Coronary artery (tissue), 2 donors: ENCODE measurements at places on chromosomes 2 and 18.

DNA sequence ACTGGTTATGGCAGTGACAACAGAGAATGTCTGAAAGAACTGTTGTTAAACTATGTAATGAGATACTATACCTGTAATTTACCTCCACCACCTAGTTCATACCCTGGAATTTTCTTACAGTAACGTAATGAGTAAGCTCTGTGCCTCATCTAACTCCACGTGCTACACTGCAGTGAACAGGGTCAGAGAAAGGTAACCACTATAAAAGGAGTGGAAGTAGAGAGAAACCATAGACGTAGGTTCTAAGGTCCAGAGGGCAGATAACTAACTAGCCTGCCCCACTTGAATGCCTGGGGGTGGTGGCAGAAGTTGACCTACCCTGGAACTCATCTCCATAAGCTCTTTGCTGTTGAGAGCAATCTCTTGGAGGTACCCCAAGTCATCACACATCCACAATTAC is 32.0 kb upstream of the B4GALT6 start:
- DNase-seq, result no peak

DNA sequence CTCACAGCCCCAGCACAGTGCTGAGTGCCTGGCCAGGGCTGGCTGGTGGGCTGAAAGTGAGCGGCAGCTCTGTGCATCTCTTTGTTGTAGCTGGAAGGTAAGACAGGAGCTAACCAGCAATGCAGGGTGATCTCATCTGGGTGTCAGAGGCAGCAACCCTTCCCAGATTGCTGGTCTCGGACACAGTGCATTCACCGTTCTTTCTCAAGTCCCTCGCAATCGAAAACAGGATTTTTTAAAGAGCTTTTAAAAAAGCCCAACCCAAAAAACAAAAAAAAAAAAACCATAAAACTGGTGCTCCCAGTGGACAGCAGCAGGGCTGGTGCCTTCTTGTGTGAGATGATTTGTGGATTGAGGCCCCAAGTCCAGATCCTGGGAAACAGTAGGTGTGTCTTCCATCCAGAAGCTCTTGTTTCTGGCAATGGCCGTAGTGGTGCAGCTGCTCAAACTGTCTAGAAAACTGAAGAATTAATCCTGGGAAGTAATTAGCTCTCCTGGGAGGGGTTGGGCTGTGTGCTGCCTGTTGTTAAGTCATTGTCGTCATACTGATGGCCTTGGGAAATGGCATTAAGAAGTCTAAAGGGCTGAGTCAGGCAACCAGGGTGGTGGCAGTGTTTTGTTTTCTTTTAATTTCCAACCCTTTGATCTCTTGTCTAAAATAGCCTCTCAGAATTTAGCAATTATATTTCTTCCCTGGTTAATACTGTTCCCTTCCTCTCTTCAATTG is 156.7 kb downstream of the KLHL29 start:
- DNase-seq, result no peak

GRCh38 chr2:10981941-10982431 is 70.3 kb downstream of the KCNF1 start:
- no peak for DNase-seq

DNA sequence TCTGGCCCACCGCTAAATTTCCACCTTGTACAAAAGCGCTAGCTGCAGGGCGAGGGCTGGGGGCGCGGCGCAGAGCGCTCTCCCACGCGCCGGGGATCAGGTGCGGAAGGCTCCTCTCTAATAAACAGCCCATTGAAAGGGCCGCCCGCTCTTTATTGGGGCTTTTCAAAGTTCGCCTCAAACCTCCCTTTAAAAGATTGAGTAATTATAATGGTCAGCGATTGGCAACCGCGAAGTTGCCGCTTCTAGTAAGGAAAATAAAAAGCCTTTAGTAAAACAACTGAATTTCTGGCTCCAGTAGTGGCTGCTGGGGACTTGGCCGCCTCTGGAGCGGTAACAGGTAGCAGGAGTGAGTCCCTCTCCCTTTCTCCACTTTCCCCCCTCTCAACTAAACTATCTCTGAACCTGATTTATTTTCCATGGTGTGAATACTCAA is 755 bp downstream of the NEUROD1 start:
- DNase-seq, result no peak

- DNase-seq, result no peak
Measured at GRCh38 chr2:52703004-52703403, 1064.6 kb upstream of the CHAC2 start.

- no peak for DNase-seq
Measured at GRCh38 chr2:51920509-51920908, 888.6 kb upstream of the NRXN1 start.

DNA sequence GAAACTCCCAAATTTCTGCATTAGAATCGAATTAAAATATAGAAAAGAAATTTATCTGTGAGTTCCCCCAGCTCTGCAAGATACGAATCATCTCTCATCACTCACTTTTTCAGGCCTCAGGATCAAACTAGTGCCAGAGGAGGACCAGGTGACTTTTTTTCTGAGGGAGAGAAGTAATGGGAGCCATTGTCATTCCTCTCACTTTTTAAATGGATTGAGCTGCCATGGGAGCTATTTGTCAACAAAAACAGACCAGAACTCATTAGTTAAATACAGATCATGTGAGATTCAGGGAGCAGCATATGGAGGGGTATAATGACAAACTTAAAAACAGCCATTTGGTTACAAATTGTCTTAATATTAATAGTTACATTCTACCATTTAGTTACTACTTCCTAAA is 594.4 kb downstream of the DPP10 start:
- DNase-seq, result no peak

DNA sequence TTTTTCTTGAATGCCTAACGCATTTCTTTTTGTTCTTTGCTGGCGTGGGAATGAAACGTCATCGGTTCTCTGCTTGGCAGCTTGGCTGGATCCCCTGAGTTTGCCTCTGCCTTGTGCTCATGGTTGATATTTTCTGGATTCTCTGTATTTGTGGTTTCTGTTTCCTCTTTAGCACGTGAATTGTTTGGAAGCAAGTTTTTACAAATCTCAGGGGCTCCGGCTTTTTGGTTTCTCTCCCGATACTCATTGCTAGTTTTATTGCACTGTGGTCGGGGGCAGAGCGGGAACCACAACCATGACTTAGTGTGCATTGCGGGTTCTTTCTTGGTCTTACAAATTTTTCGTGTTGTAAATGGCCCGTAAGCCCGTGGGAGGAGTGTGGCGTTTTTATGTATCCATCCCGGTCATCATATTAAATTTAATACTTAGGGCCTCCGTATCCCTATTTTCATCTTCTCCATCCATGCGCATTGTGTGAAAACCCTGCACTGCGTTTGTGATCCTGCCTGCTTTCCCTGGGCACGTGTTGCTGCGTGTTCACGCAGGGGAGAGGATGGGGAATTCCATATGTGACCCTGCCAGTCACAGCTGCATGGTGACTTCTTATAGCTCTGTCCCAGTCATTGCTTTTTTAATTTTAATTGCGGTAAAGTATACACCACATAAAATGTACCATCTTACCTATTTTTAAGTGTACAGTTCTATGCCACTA is 9.4 kb downstream of the RAMP1 start:
- DNase-seq, result no peak

GRCh38 chr2:52934323-52934898 is 833.2 kb upstream of the CHAC2 start:
- DNase-seq, result no peak

- DNase-seq, result no peak
Measured at GRCh38 chr2:47321006-47321405, 82.0 kb upstream of the MSH2 start.

- no peak for DNase-seq
Measured at GRCh38 chr2:199197448-199197847, 260.3 kb downstream of the SATB2 start.

DNA sequence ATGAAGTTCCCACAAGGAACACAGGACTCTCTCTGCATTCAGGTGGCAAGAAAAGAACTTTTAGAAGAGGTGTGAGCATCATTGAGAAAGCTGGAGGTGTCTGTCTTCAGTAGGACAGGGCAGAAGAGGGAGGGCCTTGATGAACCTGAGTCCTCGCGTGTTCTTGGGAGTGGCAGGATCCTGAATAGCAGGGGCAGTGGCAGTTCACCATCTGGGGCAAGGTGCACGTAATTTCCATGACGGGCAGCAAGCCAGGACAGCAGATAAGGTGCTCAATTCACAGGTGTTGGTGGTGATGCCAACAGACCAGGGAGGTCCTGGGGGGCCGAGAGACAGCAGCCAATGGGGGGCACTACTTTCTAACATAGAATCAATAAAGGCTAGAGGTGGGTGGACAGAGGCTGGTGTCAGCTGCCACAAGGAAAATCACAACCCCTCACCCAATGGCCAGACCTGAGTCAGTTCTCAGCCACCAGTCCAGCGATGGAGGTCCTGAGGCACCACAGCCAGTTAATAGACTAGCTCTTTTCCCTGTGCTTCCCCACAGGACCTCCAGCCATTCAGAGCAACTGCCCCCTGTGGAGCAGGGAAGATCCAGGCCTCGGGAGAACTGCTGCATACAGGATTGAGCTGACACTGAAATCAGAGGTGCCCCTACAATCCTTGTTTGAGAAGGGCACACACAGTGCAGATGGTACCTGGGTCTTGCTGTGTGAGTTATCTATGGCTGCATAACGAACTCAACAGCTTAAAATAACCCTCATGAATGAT is 10.9 kb upstream of the HDAC4 start:
- DNase-seq, result no peak

DNA sequence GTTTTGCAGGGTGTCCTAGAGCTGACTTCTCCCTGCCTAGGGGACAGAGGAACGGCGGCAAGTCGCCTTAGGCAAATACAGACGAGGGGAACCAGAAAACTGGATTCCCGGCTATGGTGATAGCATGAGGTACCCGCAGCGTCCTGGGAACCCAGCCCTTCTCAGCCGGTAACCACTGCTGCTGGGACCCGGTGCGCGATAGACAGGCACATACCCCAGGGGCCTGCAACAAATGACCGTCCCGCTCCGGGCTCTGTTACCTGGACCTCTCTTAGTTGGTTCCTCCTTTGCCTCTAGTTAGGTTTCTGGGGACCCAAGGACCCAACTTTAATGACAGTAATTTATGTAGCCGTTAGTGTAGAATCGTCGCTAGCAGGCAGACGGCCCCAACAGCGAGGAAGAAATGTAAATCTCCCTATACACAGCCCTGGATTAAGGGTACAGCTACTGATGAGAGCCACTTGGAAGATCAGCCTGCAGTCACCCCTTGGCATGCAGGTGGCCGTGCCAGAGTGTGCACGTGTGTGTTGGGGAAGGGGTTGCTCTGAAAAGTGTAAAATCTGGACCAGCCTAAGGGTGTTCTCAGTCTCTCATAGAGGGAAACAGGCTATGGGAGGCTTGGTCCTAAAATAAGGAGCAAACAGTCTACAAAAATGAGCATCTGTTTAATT is 819 bp upstream of the SERPINE2 start:
- no peak for DNase-seq

GRCh38 chr2:179764710-179765109 is 96.7 kb downstream of the ZNF385B start:
- DNase-seq, result no peak

- no peak for DNase-seq
Measured at GRCh38 chr2:158509928-158510797, 53.4 kb downstream of the PKP4 start.

DNA sequence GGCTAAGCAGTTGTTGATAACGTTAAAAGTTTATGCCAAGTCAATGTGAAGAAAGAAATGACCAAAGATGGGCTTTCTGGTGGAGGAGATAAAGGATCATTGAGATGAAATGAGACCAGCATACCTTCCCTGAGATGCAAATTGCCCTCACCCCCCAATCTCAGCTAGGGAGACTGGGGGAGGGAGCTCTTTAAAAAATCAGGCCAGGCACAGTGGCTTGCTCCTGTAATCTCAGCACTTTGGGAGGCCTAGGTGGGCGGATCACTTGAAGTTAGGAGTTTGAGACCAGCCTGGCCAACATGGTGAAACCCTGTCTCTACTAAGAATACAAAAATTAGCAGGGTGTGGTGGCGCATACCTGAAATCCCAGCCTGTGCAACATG is 30.9 kb upstream of the KCMF1 start:
- no peak for DNase-seq

DNA sequence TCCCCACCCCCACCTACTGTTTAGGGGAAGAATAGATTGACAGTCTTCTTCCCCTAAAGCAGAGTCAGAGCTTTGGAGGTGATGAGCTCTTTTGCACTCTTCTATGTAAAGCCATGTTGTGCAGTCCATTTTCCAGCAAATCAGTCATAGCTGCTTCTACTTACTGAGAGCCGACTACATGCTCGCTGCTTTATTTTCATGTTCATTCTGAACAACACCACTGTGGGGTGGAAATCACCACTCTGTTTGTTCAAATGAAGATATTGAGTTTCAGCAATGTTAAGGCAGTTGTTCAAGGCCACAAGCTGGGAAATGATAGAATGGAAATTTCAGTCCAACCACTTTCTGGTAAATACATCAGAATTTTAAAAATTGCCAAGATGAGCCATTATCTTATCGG is 88.3 kb downstream of the INSIG2 start:
- no peak for DNase-seq

- DNase-seq, result no peak
Measured at GRCh38 chr18:55219823-55220222, 260.6 kb upstream of the CCDC68 start.

- no peak for DNase-seq
Measured at GRCh38 chr2:190791347-190791975, 89.2 kb upstream of the GLS start.

DNA sequence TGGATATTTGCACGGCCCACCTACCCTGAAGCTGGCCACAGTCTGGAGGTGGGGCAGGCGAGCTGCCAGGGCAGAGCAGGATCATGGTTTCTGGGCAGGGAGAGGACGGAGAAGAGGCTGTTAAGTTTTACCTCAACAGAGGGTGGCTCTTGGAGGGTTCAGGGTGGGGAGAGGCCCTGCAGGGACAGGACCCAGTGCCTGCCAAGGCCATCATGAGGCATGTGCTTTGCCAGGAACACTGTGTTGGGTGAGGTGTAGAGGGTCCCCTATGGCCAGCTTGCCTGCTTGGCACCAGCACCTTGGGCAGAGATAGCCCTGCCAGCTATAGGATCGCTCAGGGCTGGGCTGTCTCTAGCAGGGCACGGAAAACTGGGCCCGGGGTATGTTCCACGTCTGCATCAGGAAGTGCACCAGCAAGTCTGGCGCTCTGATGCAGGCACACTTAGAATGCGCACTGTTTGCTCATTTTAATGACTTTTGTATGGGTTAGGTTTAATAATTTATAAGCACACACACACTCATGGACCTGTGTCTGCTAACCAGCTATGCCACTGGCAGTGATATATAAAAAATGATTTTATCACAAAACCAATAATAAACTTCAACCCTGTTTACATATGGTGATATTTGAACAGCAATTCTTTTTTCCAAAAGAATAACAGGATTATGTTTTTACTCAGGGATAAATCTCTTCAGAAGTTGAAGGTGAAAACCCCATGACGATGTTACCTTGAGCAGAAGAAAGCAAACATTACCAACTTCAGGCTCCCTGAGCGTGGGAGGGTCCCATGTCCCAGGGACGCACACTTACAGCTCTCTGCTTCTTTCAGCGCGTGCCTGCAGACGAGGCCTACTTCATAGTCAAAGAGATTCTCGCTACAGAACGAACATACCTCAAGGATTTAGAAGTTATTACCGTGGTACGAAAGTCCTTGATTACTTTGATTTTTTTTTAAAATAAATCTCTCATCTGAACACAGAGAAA is 46.4 kb downstream of the STK25 start:
- DNase-seq, result no peak

DNA sequence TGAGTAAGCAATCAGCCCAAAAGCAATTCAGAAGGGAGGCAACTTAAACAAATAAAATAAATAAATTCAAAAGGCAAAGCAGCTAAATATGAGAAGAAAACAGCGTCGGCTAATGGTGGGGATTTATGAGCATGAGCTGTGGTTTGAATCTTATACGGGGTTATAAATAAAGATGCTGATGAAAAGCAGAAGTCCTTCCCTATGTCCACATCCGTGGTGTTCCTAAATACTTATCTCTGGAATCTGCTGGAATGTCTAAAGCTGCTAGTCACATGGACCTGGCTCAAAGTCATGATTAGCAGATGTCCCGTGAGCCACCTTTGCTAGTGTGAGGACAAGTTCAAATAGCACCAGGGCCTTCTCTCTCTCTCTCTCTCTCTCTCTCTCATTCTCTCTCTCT is 33.8 kb downstream of the SMIM21 start:
- DNase-seq, result no peak
